ENCODE measurements at places on chromosomes 6 and 20. TPM values are rescaled to one million over a fixed set of nuclear protein-coding genes. Genes with fewer than 3 reads are reported as not detected.

GRCh38 chr6:159692303-159693127 is 526 bp downstream of the SOD2 start:
- peak; percentile 56 for DNase-seq

DNA sequence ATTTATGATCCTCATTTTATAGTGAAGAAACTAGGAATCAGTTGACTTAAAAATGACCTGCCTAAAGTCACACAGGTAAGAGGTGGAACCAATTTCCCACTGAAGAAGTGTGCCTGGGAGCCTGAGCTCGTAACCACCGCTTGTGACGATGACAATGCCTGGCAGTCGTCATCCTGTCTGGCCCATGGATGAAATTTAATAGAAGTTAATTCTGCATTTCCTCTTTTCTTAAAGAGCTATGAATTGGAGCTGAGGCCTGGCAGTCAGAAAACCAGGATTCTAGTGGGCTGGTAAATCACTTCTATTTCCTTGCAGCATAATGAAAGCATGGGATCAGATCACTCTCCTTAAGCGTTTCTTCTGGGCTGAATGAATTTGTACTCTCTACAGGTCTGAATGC is 200.0 kb upstream of the SGK1 start:
- no peak for DNase-seq

GRCh38 chr6:30144811-30145210 is 8.9 kb downstream of the TRIM40 start:
- DNase-seq, result no peak

The IL17F gene
- not detected for total RNA-seq

The PDE7B gene
- 1.7 TPM for total RNA-seq

The THBD gene
- total RNA-seq, result not detected

The PCIF1 gene
- 68.7 TPM for total RNA-seq
